SJCRH30 (cell line): ENCODE measurements at places on chromosomes 5 and 9.

- DNase-seq, result no peak
Observed at GRCh38 chr9:136016572-136017288, 55.6 kb upstream of the UBAC1 start.

DNA sequence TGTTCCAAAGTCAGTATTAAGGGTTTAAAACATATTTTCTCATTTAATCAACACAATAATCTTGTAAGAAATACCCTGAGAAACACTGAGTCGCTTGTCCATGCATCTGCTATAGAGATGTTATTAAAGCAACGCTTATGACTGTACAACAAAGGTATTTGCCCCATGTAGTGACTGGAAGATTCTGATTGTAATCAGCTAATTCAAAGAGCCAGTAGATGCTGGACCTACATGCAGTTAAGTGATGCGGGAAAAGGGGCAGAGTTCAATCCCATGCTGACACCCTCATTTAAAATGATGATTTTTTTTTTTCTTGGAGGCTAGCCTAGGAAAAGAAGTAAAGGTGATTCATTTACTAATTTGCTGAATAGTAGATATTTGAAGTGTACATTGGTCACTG lies 149.3 kb upstream of the MTAP start:
- DNase-seq, result no peak

- DNase-seq, result no peak
Observed at GRCh38 chr5:35819668-35820067, 37.0 kb upstream of the IL7R start.

DNA sequence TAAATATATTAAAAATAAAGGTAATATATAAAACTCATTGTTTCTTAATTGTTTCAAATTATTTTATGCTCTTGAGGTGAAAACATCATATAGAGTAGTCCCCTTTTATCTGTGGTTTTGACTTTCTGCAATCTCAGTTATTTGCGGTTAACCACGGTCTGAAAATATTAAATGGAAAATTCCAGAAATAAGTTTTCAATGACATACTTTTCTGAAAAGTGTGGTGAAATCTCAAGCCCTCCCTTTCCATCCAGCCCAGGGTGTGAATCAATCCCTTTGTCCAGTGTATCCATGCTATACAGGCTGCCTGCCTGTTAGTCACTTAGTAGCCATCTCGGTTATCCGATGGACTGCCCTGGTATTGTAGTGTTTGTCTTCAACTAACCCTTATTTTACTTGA lies 546.7 kb upstream of the DMAC1 start:
- peak; percentile 20 for DNase-seq

- DNase-seq, result no peak
Observed at GRCh38 chr9:100856238-100856637, 172.3 kb upstream of the PLPPR1 start.

- no peak for DNase-seq
Observed at GRCh38 chr5:41871852-41872251, 1.6 kb upstream of the OXCT1 start.

GRCh38 chr5:96247097-96247701 lies 185.8 kb downstream of the PCSK1 start:
- DNase-seq, result peak; percentile 37

DNA sequence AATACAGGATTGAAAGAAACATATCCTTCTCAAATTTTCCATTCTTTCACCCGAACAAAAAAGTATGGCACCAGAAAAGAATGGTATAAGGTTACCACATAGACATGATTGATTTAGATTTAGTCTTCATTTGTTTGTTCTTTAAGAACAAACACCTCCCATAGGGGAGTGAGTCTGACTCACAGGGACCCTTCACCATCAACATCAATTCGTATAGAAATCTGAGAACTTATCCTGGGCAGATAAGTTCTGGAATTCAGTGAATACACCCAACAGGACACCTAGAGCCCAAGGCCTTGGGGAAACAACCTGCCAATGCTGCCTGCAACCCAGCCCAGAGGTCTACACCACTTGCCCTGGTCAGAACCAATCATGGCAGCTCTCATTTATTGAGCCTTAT lies 46.2 kb downstream of the LHFPL2 start:
- DNase-seq, result no peak

- DNase-seq, result no peak
Observed at GRCh38 chr5:133853646-133854365, 114.6 kb downstream of the C5orf15 start.

DNA sequence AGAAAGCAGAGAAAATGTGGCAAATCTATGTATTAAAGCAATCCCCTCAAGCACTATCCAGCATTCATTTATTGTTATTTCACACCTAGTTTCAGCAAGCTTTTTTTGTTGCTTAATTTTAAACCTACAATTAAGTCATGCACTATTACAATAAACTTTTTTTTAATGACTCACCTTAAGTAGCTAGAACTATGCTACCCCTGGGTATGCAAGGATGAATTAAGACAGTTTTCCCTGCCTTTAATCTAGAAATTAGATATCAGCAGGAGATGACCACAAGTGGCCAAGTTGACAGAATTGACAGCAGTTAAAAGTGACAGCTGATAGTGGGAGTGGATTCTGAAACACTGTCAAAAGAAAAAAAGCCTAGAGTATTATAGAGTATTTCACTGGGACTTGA lies 20.0 kb downstream of the ITGA1 start:
- no peak for DNase-seq
